Panc1 (cell line): ENCODE measurements at places on chromosomes 7 and 10. TPM values are rescaled to one million over a fixed set of nuclear protein-coding genes. Genes with fewer than 3 reads are reported as not detected.

GRCh38 chr7:71140264-71140663 is 8.3 kb downstream of the GALNT17 start:
- no peak for DNase-seq

Gene RBM20
- 0.10 TPM for total RNA-seq

DNA sequence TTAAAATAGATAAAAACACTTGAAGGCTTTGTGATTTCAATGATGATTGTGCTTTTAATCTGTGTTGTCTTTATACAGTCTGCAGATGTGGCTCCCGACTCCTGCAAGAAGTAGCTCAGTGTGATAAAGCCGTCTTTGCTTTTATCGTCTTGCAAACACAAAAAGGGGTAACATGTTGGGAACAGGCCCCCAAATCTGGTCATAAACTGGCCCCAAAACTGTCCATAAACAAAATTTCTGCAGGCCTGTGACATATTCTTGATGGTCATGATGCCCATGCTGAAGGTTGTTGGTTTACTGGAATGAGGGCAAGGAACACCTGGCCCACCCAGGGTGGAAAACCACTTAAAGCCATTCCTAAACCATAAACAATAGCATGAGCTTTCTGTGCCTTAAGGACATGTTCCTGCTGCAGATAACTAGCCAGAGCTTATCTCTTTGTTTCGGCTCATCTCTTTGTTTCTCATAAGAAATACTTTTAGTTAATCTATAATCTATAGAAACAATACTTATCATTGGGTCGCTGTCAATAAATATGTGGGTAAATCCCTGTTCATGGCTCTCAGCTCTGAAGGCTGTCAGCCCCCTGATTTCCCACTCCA is 14.8 kb upstream of the ZNF485 start:
- no peak for DNase-seq

GRCh38 chr7:3138206-3138605 is 94.5 kb upstream of the CARD11 start:
- no peak for DNase-seq

Gene BTBD16
- total RNA-seq, result 0.82 TPM

DNA sequence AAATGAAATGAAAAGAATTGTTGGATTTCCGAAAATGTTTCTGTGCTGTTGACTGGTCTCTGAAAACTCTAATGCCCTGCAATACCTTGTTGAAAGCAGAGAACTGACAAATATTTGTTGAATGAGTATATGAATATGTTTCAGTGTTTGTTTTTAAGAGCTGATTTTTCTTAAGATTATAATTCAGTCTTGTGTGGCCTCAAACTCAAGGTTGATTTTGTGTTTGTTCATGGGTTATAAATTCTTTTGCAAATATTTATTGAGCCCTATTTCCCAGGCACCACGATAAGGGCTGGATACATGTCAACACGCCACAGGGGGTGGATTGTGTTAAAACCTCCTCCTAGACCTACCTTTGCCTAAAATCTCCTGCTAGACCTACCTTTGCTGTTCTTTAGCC is 203.9 kb upstream of the PLPP4 start:
- DNase-seq, result no peak
